ENCODE measurements at places on chromosomes 2 and 18. TPM values are rescaled to one million over a fixed set of nuclear protein-coding genes. Genes with fewer than 3 reads are reported as not detected.

ADGRF3 gene
- polyA plus RNA-seq: 1.4 TPM

ACMSD gene
- 0.61 TPM for polyA plus RNA-seq

UGT1A5 gene
- polyA plus RNA-seq: not detected

- no peak for DNase-seq
These were observed 27.9 kb downstream of the RAB27B start for GRCh38 chr18:54856105-54856646.

DNA sequence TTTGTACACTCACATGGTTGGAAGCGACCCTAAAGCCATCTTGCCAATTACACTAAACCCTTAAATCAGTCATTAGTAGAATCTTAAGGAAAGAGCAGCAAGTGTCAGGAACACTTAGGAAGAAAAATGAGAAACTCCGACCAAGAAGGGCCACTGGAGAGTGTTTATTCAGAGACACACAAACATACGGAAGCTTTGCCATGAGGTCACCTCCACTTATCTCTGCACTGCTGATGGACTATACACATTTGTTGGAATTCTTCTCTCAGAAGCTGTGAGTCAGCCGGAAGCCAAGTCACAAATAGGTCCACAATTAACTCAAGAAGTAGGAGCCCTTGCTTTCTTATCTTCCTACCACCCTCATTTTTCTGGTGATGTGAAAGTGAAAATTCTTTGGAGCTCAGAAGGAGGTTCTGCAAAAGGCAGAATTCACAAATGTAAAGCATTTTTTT, 21.6 kb downstream of the BMP10 start:
- no peak for DNase-seq

GRCh38 chr2:15069149-15069548, 436.6 kb downstream of the LRATD1 start:
- DNase-seq: no peak

GRCh38 chr2:159939946-159940345, 122.5 kb downstream of the PLA2R1 start:
- DNase-seq: no peak

DNA sequence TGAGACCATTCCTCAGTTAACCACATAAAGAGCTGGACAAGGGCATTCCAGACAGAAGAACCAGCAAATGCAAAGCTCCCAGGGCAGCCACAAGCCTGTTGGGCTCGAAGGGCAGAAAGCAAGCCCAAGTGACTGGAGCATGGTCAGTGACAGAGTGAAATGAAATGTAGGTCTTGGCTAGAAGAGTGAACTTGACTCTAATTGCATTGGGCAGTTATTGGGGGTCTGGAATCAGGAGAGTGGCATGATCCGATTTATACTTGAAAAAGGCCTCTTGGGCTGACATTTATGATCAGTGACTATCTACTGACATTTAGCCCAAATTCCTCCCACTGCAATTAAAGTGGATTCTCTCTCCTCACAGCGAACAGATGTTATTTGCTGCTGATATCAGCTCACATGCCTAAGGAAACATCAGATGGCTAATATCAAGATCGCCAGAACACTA, 152.5 kb upstream of the KLF7 start:
- DNase-seq: no peak

DNA sequence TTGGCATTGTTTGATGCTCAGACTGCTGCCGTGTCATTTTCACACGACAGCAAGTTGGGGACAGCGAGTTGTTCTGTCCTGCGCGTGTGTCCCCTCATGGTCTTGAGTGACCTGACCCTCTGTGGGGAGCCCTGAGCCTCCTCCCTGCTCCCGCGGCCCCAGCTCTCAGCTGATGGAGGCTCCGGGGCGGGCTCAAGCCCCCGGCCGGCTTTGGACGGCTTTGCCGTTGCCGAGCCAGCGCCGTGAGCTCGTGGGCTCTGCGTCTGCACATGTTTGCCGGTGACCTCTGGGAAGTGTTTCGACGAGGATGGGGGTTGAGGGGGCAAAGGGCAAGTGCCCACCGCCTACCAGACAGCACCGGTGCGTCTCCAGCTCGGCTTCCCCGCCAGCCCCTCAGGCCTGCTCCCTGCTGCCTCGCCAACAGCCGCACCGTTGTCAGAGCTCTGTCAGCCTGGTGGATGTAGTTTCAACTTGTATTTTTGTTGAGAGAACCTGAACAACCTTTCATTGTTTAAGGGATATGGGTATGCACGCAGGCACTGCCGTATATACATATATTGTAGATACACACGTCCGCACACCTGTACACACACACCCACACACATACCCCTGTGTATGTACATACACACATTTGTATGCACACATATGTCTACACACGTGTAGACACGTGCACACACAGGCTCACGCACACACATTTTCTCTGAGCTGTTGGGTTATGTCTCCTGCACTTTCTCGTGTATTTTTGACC, 13.7 kb downstream of the PDCD1 start:
- no peak for DNase-seq

GRCh38 chr18:28147674-28148171, 29.2 kb downstream of the CDH2 start:
- no peak for DNase-seq

DNA sequence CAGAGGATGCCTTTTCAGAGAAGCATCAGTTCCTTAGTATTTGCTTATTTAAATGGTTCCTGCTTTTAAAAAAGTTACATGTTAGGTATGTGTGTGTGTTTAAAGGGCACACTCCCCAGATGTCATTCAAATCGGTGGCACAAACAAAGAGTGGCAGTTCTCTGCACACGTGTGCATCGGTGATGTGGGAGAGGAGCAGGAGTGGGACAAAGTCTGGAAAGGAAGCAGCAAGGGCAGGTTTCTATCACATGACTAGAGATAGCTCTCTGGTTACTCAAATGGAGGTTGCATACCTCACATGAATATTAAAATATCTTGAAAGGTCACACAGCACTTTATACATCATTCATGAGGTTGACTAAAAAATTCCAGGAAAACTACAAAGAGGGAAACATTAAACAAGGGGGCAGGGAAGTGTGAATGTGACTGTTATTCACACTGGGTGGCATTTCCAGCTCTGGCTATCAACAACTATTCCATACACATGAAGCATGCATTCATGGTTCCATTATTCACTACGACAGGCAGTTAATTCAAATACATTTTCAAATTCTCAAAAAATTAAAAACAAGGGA, 64.7 kb downstream of the SEPTIN10 start:
- DNase-seq: no peak

DNA sequence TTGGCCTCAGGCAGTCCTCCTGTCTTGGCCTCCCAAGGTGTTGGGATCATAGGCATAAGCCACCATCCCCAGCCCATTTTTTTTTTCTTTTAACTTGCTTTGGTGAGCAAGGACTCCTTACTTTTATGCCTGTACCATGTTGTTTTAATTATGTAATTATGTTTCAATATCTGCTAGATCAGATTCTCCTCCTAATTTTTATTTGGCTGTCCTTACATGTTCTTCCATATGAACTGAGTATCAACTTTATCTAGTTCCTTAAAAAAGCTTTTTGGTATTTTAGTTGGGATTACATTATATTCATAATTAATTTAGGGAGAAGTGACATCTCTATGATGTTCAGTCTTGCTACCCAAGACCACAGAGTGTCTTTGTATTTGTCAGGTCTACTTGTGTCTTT, 16.3 kb downstream of the GPN1 start:
- DNase-seq: no peak

DNA sequence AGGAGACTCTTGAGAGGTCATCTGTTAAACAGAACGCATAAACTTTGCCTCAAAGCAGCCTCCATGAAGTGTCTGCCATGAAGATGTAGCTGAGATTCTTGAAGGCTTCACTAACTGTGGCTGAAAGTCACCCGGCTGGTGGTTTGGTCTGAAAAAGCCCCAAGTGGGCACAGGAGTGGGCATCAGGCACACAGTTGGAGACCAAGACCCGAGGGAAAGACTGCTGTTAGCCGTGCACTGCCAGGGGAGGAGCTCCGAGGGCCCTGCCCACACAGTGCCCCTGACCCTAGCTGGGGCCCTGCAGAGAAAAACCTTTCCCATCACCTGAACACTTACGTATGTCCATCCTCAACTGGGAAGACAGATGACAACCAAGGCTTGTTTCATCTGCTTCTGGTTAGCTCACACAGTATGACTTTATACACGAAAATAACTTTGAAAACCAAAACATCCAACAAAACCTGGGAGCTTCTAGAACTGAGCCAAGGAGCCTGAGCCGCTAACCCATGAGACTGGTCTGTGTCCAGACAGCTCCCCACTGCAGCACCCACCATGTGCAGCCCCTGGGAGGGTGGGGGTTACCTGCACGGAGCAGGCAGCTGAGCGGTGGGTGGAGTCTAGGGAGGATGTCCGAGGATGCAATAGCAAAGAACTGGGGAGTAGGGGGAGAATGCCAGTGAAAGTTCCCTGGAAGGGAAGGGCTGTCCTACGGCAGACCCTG, 15.4 kb downstream of the HJURP start:
- no peak for DNase-seq

- no peak for DNase-seq
These were observed 65.2 kb upstream of the MGAT4A start for GRCh38 chr2:98795891-98796676.

DNA sequence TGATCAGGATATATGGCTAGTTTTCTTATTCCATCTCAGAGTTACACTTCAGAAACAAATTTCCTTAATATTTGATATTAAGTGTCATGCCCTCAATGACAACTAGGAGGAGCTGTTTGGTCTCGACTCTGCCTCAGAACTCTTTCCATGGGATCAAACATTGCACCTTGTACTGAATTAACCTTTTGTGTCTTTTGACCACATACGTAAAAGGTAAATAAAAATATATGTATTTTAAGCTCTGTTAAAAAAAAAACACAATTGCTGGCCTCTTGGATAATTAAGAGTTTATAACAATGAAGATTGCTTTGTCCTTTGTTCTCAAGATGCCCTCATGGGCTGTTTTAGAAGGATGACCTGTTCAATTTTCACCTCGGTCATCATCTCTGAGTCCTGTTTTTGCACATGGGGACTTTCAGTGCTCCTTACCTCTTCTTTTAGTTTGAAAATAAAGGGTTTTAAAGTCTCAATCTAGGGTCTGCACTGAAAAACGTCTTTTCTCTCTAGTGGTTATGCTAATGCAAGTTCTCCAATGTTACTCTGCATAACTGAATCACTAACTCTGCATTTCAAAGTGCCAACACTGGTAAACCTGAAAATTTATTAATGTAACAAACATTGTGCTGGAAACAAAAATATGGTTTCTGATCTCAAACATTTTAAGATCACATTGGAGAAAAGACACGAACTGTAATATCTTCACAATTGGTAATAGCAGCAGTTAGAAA, 18.8 kb upstream of the FN1 start:
- DNase-seq: no peak

DNA sequence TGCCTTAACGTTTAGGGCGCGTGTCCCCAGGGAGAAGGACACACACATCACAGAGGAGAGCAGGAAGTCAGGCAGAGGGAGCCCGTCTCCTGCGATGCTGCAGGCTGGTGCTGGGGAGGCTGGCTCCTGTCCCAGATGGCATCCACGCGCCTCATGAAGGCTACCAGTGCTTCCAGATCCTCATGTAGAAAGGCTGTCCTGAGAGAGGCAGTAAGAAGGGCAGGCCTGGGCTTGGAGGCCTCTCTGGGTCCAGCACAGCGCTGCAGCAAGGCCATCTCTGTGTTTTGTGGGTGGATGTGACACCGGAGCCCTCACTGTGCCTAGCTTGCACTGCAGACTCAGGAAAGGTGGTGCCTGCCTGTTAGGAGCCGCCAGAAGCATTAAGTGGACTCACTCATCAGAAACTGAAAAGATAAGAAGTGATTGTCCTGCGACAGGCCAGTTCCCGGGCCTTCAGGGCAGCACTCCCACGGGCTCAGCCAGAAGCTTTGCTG, 62.7 kb downstream of the FAM168B start:
- DNase-seq: no peak

DNA sequence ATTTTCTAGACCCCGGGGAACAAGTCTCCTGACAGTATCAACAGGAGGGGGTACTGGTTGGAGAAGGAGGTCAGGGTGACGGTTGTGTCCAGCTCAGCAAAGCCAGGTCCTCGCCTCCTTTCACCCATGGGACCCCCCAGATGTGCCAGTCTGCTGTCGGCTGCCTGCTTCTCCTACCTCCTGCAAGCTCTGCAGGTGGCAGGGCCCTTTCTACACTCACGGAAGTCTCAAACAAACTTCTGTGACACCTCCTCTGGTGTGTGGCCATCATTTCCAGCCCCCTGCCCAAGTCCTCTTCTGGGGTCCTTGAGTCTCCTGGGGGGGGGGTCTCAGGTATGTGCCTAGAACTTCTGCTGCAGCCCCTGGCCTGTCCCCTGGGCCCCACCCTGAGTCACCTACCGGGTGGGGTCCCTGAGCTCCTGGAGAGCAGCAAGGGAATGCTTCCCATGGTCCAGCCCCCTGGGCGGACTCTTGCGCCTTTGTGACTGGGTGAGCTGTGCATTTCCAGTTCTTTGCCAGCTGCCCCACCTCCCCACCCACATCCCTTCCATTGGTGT, 12.8 kb downstream of the SH3RF3 start:
- DNase-seq: no peak

DNA sequence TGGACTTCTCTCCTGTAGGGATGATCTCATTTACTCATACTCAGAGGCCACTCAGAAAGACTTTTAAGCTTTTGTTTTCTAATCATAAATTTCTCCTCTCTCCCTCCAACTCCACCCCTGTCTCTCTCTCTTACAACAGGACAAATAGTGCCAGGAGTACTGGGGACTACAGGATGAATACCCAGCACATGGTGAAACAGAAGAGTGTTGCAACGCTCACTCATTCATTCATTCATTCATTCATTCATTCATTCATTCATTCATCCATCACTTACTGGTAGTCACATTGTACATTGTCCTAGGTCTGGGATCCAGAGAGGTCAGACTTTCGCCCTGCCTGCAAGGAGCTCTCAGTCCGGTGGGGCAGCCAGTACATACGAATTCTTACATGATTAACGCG, 97.6 kb downstream of the KLHL29 start:
- no peak for DNase-seq

- no peak for DNase-seq
These were observed 12.7 kb downstream of the KCNF1 start for GRCh38 chr2:10924441-10924840.

GRCh38 chr2:105052773-105053172, 14.9 kb downstream of the MRPS9 start:
- DNase-seq: peak; percentile 73

GRCh38 chr18:51009072-51009471, 20.9 kb upstream of the SMAD4 start:
- no peak for DNase-seq

- no peak for DNase-seq
These were observed 49.0 kb downstream of the STRADB start for GRCh38 chr2:201500534-201500933.

DNA sequence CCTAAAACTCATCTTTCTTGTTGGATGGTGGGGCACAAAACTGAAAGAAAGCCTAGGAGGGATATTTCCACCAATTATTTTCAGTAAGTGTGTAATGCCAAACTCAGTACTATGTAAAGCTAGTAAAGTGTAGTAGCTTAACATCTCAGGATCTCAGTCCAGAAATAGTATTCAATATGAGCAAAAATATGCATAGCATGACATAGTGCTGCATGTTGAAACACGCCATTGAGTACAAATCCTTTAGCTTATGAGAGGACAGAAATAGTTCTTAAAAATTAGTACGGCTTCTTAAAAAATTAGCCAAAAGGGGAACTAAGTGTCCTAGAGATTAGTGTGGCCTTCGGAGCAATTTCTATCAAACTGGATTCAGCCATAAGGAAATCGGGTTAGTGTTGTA, 21.7 kb upstream of the ATL2 start:
- DNase-seq: no peak
